ENCODE measurements at places on chromosomes 16 and 17.
A peak's percentile ranks its signal among the peaks of the same experiment; 100 is the strongest.

GRCh38 chr17:34981538-34982241 is 1.4 kb downstream of the LIG3 start:
- peak; percentile 55 for DNase-seq

DNA sequence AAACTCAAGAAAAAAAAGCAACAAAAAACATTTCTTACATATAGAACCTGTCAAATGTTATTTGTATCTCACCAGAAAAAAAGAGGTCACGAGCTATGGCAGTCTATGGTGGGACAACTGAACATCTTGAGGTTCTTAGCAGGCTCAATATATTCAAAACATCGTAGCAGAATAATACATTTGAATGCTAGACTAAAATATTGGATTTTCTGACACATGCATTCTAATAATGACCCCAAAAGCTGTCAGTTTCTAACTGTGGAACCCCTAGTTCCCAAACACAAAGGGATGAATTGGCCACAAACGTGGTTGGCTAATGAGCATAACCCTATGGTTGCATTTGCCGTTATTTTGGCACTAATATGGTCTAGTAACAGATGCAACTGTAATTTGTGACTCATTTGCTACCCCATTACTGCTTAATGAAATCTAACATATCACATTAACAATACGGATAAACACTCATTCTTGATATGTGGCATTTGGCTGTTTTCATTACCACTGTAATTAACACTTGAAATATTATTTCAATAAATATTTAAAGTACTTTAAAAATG is 81.2 kb downstream of the TOX3 start:
- no peak for DNase-seq

DNA sequence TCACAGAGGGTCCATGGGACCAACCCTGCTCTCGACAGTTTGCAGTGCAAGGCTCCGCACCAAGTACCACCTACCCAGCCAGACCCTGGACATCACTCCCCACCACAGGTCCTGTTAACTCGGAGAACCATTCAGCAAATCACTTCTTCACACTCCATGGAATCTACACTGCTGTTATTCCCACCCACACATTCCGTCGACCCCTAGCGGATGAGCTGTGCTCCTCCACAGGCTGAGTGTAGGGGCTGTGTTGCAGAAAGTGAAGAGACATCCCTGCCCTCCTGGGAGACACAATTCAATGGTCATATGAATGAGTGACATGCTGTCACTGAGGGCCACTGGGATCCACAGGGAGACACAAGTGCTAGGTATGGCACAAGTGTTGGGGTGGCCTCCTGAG is 27.5 kb downstream of the MPG start:
- DNase-seq, result no peak

- DNase-seq, result no peak
Observed at GRCh38 chr17:16262201-16262600, 45.2 kb downstream of the PIGL start.

GRCh38 chr16:29995911-29996765 is at the start of gene INO80E:
Gene INO80E (plus strand): TSS chr16:29996241. CDS start chr16:29996311, 70 bp downstream.
- peak; percentile 96 for DNase-seq
